ENCODE measurements at places on chromosomes 6 and 20.

DNA sequence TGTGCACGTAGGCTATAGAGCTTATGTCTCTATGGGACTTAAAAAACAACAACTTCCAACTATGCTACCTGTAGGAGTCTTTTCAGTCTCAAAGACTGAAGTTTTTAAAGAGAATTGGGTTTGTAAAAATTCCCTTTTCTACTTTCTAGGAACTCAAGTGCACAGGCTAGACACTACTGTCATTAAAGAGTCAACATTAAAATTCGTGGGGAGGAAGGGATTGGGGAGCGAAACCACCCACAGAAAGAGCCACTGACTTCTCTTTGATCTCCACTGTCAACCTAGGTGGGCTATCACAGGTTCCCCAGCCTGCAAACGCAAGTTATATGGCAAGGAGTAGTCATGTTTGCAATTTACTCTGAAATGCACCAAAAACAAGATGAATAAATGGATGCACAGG lies 37.7 kb downstream of the ADTRP start:
- no peak for DNase-seq

GRCh38 chr20:63153254-63154221 lies 62.4 kb downstream of the YTHDF1 start:
- no peak for DNase-seq

- no peak for DNase-seq
Observed at GRCh38 chr6:69340196-69340595, 456.6 kb downstream of the LMBRD1 start.

DNA sequence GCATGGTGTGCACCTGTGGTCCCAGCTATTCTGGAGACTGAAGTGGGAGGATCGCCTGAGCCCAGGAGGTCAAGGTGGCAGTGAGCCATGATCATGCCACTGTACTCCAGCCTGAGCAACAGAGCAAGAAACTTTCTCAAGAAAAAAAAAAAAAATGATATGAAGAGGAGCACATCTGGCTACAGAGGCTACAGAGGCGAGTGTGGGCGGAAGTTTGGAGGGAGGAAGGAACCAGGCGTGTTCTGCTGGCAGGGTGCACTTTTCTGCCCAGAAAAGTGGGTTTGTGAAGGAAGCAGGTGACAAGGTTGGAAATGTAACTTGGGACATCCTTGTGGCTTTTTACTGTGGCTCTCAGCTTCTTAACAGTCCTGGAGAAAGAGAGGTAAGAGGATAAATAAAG lies 96.7 kb downstream of the SNX5 start:
- DNase-seq: no peak

DNA sequence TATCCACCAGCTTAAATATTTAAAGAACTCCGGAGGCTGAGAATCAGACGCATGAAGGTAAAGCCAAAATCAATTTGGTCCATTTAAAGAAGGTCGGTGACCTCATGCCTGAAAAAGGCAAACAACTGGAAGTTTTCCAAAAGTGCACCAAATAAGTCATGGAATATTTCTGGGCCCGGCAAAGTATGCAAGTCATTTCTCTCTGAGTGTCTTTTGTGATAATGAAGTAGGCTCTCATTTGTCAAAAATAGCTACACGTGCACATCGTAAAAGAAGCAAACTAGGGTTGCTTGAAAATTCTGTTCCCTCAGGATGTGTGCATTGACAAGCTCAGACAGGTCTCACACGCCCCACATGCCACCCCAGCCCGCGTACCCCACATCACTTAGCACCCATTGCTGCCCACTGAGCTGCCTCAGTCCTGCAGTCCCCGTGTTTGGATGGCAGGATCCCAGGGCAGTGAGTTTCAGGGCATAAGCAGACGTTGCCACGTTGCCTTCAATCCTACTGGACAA lies 20.5 kb upstream of the PYGB start:
- DNase-seq: no peak

DNA sequence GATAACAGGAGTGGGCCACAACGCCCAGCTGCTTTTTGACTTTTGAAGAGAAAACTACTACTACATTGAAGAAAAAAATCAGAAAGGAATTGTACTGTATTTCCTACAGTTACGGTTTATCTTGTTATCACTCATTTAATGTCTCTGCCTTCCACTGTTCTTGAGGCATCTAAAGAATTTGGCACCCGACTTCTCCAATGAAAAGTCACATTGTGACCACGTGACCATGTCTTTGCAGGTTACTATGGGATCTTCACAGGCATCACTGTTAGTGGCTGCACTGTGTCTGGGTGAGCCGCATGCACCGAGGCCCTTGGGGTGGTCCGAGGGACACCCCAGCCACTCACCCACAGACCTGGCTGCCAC lies 26.8 kb downstream of the RRBP1 start:
- DNase-seq: no peak

DNA sequence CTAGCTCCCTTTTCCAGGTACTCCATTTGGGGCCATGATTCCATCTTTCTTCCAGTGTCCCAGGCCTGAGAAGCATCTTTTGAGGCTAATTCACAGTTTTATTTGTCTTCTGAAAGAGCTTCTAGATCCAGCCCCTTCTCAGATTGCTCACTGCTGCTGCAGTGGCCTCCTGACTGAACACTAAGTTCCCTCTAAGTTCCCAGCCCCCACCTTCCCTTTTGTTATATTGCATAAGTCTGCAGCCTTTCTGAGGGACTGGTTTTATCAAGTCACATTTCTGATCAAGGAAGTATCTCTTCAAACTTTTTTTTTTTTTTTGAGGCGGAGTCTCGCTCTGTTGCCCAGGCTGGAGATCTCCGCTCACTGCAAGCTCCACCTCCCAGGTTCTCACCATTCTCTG lies 10.7 kb downstream of the MAPRE1 start:
- DNase-seq: no peak

DNA sequence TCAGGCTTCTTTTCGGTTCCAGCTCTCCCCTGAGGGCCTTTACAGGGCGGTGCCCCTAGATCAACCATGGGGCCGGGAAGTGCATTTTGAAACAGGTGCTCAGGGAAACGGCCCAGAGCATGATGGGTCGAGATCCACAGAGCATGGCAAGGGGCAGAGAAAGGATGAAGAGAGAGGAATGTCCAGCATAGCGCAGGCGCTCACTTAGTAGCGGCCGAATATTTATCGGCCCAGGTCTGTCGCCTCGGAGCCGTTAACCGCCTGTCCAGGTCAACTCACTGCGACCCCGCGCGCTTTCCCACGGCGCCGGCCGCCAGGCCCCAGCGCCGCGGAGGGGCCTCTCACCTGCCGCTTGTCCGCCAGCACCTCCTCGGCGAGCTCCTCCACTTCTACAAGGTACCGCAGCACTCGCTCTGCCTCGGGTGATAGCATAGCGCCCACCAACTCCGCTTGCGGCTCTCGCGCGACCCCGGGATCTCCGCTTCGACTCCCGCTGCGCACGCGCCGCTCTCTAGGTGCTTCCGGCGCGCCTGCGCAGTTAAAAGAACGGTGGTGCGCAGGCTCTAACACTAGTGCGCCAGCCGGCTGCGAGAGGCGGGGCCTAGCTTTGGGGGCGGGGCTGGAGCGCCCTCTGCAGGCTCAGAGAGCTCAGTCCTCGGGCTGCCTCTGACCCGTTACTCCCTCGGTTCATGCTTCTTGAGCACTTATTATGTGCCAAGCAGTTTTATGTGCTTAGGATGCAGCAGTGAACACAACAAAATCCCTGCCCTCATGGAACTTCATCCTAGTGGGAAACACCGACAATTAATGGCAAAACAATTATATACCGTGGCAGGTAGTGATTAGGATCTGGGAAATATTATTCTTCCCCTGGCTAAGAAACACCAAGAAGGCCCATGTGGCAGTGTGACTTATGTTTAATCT lies at the start of gene PDRG1:
TSS of gene PDRG1 (minus strand) at position 517 of the 924 bp plus-strand sequence. CDS start at position 432, 85 bp downstream.
- DNase-seq: peak; percentile 96

DNA sequence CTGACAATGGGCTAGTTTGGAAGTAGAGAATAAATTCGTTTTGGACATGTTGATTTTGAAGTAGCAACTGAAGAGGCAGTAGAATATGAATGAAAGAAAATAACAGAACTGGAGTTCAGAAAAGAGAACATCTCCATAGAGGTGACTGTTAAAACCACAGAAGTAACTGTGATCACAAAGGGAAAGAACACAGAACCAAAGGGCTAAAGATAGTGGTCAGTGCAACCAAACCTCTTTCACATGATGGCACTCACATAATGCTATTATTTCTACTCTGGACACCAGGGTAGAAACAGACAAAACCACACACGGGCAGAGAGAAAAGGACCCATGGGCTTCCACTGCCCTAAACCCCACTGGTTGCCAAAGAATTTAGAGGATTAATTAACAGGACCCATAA lies 58.5 kb downstream of the CDK19 start:
- DNase-seq: no peak

GRCh38 chr6:166784691-166785090 lies 157.6 kb upstream of the RPS6KA2 start:
- DNase-seq: no peak

GRCh38 chr6:158698931-158699330 lies 49.1 kb downstream of the SYTL3 start:
- DNase-seq: no peak

GRCh38 chr20:1669304-1669703 lies 11.7 kb upstream of the SIRPG start:
- DNase-seq: no peak

DNA sequence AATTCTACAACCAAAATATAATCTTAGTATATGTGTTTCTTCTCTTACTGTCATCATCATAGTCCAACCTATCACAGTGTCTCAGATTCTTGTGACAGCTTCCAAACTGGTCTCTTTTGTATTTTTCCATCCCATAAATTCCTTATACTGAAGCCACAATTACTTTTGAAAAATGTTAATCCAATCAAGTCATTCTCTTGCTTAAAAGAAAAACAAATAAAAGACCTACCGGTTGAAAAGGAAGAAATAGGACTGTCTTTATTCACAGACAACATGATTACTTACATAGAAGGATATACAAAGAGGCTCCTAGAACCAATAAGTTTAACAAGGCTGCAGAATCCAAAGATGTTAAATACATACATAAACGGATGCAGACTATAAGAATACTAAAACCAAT lies 339.9 kb downstream of the RNGTT start:
- no peak for DNase-seq

- DNase-seq: no peak
Observed at GRCh38 chr6:4636191-4636880, 139.9 kb upstream of the CDYL start.

DNA sequence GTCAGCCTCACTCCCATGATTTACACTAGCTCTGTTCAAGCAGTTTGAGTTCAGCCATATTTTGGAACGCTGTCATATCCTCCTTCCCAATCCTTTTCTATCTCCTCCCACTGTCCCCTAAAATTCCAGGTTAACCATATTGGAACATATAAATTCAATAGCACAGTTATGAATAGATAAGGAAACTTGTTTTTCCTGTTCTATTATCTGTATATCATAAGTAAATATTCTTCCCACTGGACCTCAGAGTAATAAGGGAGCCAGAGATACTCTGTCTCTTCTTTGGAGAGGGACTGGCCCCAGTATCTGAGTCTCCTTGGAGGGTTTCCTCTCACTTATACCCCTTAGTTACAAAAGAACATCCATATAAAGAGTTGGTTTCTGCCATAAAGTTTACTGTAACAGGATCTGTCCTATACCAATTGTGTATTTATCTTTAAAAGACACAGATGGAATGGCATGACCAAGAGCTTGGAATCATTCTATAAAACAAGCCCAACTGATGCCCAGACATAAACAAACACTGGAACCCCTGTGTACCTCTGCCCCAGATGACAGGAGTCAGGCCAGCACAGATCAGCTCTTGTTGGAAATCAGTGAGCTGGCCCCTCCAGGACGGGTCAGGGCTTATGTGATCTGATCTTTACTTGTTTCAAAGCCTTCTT lies 67.1 kb downstream of the EPB41L2 start:
- no peak for DNase-seq

DNA sequence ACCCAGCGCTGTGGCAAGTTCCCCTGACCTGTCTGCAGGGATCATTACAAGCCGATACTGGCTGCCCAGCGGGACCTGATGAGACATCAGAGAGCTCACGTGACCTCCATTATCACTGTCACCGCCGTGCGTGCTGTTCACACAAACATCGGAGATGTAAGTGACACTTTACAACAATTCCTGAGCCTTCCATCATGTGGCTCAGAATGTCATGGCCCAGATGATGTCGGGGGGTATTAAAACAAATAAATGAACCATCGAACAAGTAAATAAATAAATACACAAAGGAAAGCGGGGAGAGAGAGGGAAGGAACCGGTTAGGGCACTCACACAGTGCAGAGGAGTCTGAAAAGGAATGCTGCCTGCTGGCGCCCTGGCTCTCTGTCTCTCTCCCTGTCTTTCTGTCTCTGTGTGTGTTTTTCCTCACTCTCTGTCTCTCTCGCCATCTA lies 195.1 kb downstream of the BMP7 start:
- DNase-seq: peak; percentile 38

DNA sequence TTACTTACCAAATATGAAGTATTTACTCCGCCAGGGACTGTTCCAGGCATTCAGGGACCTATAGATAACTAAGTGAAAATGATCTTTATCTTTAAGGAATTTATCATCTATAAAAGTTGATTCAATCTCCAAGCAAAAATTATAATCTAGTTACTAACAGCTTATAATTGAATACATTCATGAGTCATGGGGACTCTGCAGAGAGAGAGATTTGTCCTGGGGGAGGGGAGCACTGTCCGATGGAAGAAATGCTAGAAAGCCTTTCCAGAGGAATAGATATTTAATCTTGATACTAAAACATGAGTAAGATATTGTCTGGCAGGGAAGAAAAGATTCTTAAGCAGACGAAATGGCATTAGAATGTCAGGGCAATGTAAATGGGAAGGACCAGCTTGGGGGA lies 139.3 kb downstream of the CD164 start:
- DNase-seq: no peak

- DNase-seq: no peak
Observed at GRCh38 chr6:145241039-145241438, 494.3 kb downstream of the EPM2A start.

- no peak for DNase-seq
Observed at GRCh38 chr6:108800427-108800864, 47.8 kb upstream of the ARMC2 start.

DNA sequence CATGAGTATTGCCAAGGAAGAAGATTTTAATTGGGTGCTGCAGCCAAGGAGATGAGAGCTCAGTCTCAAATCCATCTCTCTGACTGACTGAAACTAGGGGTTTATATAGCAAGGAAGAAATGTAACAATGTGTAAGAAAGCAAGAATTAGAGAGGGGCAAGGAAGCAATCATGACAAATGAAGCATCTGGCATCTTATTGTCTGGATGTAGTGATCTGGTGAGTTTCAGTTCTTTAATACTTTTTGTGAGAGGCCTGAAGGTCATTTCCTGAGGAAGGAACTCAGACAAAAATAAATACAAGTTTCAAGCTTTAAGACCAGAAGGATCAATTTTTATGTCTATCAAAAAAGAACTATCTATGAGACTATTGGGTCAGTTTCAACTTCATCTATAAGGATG lies 64.2 kb downstream of the HTR1E start:
- no peak for DNase-seq

- no peak for DNase-seq
Observed at GRCh38 chr20:35597186-35597585, 18.4 kb upstream of the SPAG4 start.

- DNase-seq: no peak
Observed at GRCh38 chr6:7172649-7173048, 64.9 kb downstream of the RREB1 start.

DNA sequence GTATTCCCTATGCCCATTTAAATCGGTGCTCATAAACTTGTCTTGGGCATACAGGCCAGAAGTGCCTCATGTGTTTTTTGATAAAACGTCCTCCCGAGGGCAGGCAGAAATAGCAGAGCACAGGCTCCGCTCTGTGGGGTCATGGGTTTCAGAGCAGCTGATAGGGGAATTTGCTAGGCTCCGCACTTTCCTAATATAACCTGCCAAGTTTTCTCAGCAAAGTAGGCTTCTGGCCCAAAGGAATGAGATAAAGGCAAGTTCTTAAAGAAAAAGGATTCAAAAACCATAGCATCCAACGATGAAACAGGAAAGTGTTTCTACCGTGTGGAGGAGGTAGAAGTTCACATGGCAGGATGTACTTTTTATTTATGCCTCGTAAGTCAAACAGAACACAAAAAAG lies 69.8 kb upstream of the RALGAPA2 start:
- no peak for DNase-seq
